ENCODE measurements at places on chromosomes 7 and 10. TPM values are rescaled to one million over a fixed set of nuclear protein-coding genes. Genes with fewer than 3 reads are reported as not detected.

AGR2 gene
- total RNA-seq, result 0.19 TPM

GPR26 gene
- not detected for total RNA-seq

RNF133 gene
- total RNA-seq, result not detected

AMZ1 gene
- not detected for total RNA-seq

XRCC2 gene
- total RNA-seq, result 7.7 TPM

NUTM2A gene
- total RNA-seq, result 0.14 TPM

DAGLB gene
- total RNA-seq, result 15.4 TPM

GPRIN2 gene
- total RNA-seq, result not detected

IKZF1 gene
- 118 TPM for total RNA-seq

OIT3 gene
- 0.65 TPM for total RNA-seq

SMIM30 gene
- total RNA-seq, result 50.4 TPM

HSPA12A gene
- total RNA-seq, result 0.07 TPM

STEAP4 gene
- not detected for total RNA-seq

VIM gene
- total RNA-seq, result 0.54 TPM

LIPJ gene
- not detected for total RNA-seq

CPN1 gene
- not detected for total RNA-seq

CRHR2 gene
- not detected for total RNA-seq

YAE1 gene
- total RNA-seq, result 20.9 TPM

FZD8 gene
- total RNA-seq, result 0.52 TPM

GJC3 gene
- not detected for total RNA-seq

PDZD7 gene
- 2.6 TPM for total RNA-seq

FAM241B gene
- total RNA-seq, result not detected

SLC16A9 gene
- not detected for total RNA-seq

PDE1C gene
- not detected for total RNA-seq

KLF14 gene
- not detected for total RNA-seq

FAM25A gene
- total RNA-seq, result not detected

PBLD gene
- total RNA-seq, result 7.2 TPM

LEP gene
- not detected for total RNA-seq

HOXA9 gene
- not detected for total RNA-seq

CALN1 gene
- not detected for total RNA-seq

TEX47 gene
- not detected for total RNA-seq

ADAMTS14 gene
- not detected for total RNA-seq

SORCS1 gene
- total RNA-seq, result not detected

PON3 gene
- not detected for total RNA-seq

CUZD1 gene
- total RNA-seq, result 1.2 TPM

CLDN4 gene
- not detected for total RNA-seq

TAC1 gene
- not detected for total RNA-seq

PAX4 gene
- not detected for total RNA-seq

SPACDR gene
- total RNA-seq, result 1.5 TPM

SPDYE9 gene
- not detected for total RNA-seq

ZP3 gene
- total RNA-seq, result not detected

UCMA gene
- 0.63 TPM for total RNA-seq

NDUFB2 gene
- 328 TPM for total RNA-seq

EVX1 gene
- not detected for total RNA-seq

MSMB gene
- total RNA-seq, result not detected

ZSWIM8 gene
- 33.0 TPM for total RNA-seq

TACC2 gene
- not detected for total RNA-seq

MEPCE gene
- total RNA-seq, result 40.4 TPM

ELN gene
- total RNA-seq, result not detected

UCN3 gene
- total RNA-seq, result not detected

NME8 gene
- total RNA-seq, result not detected

ALOX5 gene
- total RNA-seq, result 480 TPM

ST8SIA6 gene
- not detected for total RNA-seq

Measured in Karpas-422 (cell line).